Neural crest cell (in vitro differentiated cells): ENCODE measurements at places on chromosomes 1 and 21.

GRCh38 chr21:31372471-31372765 lies 28.4 kb upstream of the TIAM1 start:
- no peak for DNase-seq

- DNase-seq, result no peak
Observed at GRCh38 chr1:206824331-206824730, 41.1 kb upstream of the IL20 start.

DNA sequence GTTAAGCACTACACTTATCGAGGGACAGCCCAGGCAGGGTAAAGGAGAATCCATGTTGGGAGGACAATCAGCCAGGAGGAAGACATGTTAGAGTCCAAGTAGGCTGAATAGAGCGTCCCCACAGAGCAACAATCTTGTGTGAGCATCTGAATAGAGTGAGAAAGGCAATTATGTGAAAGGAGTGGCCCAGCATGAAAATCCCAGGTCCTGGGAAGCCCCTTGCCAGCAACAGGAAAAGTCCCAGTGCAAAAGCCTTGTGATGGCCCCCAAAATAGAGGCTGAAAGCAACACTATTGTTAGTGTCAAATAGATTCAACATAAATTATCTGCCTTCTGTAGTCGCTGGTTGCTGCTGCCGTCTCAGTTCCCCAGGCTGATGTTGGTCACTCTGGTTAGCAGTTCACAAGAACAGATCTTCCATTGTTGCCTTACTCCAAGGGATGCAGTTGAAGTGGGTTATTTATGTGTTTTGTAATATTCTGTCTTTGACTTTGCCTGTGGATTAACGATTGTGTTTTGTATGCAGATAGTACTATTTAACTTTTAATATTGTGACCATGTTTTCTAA lies 12.1 kb upstream of the ABL2 start:
- DNase-seq, result peak; percentile 9

DNA sequence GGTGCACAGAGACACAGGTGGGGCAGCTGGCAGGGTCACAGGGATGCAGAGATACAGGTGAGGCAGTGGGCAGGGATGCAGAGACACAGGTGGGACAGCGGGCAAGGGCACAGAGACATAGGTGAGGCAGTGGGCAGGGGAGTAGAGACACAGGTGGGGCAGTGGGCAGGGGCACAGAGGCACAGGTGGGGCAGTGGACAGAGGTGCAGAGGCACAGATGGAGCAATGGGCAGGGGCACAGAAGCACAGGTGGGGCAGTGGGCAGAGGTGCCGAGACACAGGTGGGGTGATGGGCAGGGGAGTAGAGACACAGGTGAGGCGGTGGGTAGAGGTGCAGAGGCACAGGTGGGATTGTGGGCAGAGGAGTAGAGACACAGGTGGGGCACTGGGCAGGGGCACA lies 117.3 kb upstream of the KLHDC7A start:
- no peak for DNase-seq

- no peak for DNase-seq
Observed at GRCh38 chr1:219330001-219330400, 156.3 kb downstream of the LYPLAL1 start.

- DNase-seq, result no peak
Observed at GRCh38 chr1:218488986-218489385, 143.8 kb downstream of the TGFB2 start.

GRCh38 chr1:16017461-16018303 lies at the start of gene HSPB7:
HSPB7 (minus strand) TSS chr1:16018043; CDS start chr1:16017963, 80 bp downstream.
- DNase-seq, result no peak

- DNase-seq, result no peak
Observed at GRCh38 chr1:200980452-200980772, 43.1 kb downstream of the KIF21B start.

DNA sequence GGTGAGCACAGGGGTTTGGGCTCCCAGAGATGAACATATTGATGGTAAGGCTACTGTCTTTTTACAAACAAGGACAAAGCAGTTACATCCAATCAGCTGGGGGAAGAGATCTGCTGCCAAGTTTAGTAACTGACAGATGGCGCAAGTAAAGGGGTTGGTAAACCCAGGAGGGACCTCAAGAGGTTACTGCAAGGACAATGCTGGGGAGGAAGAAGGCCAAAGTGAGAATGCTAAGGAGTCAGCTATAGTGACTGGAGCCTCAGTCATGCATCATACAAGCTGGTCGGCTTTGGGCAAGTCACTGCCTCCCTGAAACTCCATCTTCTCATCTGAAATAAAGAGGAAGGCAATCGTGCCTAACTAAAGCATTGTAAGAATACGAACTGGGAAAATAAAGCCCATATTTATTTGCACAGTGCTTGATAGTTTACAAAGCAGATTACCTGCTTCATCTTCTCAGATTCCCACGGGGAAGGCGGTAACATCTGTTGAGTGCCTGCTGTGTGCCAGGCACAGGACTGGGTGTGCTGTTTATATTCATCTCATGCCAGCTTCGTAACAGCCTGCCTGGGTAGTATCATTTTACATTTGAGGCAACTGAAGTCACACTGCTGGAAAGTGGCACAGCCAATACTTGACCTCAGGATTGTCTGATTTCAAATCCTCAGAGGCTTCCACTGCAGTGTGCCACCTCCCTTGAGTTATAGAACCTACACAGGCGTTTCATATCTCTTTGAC lies 114.8 kb downstream of the BEND5 start:
- DNase-seq, result no peak

GRCh38 chr1:73617145-73617544 lies 580.8 kb downstream of the LRRIQ3 start:
- DNase-seq, result no peak

DNA sequence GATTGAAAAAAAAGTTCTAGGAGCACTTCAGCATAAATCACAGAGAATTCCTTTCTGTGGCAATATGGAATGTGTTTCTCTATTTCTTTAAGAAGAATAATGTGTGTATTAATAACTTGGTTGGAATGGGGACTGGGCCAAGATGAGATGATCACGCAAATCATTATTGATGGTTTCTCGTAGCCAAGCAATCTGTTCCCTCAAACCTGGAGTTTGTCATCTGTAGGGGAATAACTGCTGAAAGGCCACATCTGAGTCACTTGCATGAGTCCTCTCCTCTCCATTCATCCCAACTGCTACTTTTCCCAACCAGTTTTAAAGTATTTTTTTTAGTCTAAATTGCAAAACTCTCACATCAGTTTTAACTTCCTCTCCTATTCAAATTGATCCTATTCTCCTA lies 480.4 kb downstream of the PLPP3 start:
- no peak for DNase-seq
